ENCODE measurements at places on chromosomes 11 and 22. TPM values are rescaled to one million over a fixed set of nuclear protein-coding genes. Genes with fewer than 3 reads are reported as not detected.

GRCh38 chr11:77470971-77471370 is 2.9 kb downstream of the PAK1 start:
- no peak overlapping the region for H3K27ac ChIP-seq
- H3K4me3 ChIP-seq, result no peak overlapping the region
- H3K36me3 ChIP-seq, result no peaks in the 10 kb centered on the region

DNA sequence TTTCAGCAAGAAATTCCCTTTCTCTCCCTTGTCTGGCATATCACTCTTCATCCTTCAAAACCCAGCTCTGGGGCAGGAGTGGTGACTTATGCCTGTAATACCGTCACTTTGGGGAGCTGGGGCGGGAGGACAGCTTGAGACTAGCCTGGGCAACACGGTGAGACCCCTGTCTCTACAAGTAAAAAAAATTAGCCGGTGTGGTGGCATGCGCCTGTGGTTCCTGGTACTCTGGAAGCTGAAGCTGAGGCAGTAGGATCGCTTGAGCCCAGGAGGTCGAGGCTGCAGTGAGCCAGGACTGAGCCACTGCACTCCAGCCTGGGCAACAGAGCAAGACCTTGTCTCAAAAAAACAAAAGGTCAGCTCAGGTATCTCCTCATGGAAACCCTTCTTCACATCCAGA is 1.4 kb upstream of the RCE1 start:
- peaks cover 4% of the 10 kb centered on the region for H3K36me3 ChIP-seq
- H3K4me3 ChIP-seq, result peak overlapping the region; percentile 99
- no peaks in the 10 kb centered on the region for H3K27me3 ChIP-seq

DNA sequence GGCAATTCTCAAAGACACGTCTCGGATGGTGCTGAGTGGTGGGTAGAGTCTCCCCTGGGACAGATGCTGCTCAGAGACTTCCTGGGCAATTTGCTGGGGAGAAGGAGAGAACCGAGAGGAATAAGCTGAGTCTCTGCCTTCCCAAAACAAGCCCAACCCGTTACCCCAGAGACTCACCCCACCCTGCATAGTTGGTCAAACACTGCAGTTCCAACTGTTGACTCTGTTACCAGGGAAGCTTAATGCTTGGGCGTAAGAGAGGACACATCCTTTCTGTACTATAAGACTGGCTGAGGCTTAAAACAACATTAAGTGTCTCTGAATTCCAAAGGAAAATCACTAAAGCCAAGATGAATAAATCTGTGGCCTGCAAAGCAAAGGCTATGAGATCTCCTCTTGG is 68.1 kb downstream of the CCDC81 start:
- H3K4me1 ChIP-seq, result no peaks in the 10 kb centered on the region
- peaks cover 64% of the 10 kb centered on the region for H3K36me3 ChIP-seq
- no peaks in the 10 kb centered on the region for H3K27me3 ChIP-seq
- H3K4me3 ChIP-seq, result no peak overlapping the region
- H3K27ac ChIP-seq, result no peak overlapping the region
- DNase-seq, result no peak

The RHOD gene
- 20.9 TPM for polyA plus RNA-seq

GRCh38 chr22:43731988-43732387 is 80.1 kb downstream of the EFCAB6 start:
- DNase-seq, result no peak
- H3K27ac ChIP-seq, result no peak overlapping the region
- H3K27me3 ChIP-seq, result no peaks in the 10 kb centered on the region
- no peak overlapping the region for H3K4me3 ChIP-seq
- no peaks in the 10 kb centered on the region for H3K4me1 ChIP-seq
- no peaks in the 10 kb centered on the region for H3K36me3 ChIP-seq

DNA sequence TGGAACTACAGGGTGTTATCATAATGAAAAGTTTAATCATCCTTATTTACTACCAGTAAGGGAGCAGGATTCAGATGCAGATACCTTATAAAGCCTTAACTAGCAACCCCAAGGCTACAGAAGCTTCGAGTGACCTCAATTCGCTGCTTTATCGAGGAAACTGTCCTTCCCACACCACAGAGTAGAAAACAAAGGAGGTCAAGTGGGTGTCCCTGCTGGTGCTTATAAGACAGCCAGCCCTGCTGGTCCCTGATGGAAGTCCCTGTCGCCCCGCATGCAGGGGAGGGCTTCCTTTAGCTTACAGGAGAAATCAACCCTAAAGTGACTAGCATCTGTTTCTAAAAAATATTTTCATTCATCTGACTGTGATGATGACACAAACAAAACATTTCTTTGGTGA is 7.3 kb downstream of the MN1 start:
- no peak overlapping the region for H3K4me3 ChIP-seq
- peak overlapping the region; percentile 94 for H3K27ac ChIP-seq
- H3K36me3 ChIP-seq, result no peaks in the 10 kb centered on the region

DNA sequence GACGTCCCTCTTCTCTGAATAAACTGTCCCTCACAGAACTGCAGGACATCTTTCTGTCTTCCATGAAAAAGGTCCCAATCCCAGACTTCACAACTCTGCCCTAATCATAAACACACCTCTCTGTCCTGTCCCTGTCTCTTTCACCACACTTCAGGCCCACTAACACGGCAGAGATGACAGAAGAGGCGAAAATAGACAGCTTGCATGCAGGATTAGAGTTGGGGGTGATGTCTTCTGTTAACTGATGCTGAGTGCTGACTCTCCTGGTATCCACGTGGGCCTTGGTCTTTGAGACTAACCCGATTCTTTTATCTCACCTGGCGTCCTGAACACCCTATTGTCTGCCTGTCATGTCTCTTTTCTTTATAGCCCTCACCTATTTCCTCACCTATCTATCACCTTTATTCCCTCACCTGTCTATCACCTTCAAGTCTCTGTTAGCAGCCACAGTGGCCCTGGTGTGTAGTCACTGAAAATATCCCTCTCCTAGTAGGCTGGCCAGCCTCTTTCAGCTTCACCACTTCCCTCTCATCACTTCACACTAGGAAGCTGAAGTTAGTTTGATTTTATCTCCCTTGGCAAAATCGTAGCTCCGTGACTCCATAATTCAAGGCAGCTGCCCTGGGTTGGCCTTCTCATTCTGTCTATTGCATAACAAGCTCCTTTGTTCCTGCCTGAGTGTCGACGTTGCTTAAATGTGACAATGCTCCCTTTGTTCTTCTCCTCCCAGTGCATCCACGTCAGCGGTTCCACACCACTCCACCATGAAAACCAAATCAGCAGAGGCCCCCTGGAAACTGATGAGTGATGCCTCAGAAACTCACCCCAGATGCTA is 30.6 kb upstream of the DRD2 start:
- H3K27ac ChIP-seq, result no peak overlapping the region
- H3K4me3 ChIP-seq, result no peak overlapping the region

The CHRDL2 gene
- 0.61 TPM for polyA plus RNA-seq

DNA sequence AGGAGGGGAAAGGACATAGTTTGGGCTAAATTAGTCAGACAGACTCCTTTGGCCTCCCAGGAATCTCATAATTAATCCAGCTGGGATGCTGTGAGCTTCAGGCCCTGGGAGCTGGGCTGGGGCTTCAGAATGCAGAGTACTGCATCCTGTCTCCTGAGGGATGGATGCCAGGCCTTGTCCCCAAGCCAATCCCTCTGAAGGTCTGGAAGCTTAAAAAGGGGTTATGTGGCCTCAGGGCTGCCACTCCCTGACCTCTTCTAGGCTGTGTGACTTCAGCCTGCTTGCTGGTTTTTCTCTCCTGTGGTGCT is 6.9 kb upstream of the LRRC32 start:
- no peak overlapping the region for H3K4me3 ChIP-seq
- no peaks in the 10 kb centered on the region for H3K36me3 ChIP-seq
- H3K27ac ChIP-seq, result no peak overlapping the region
- no peaks in the 10 kb centered on the region for H3K4me1 ChIP-seq
- no peaks in the 10 kb centered on the region for H3K27me3 ChIP-seq
- no peak for DNase-seq

The CATSPERZ gene
- polyA plus RNA-seq, result not detected

The C22orf31 gene
- not detected for polyA plus RNA-seq

The CDC45 gene
- polyA plus RNA-seq, result 0.77 TPM

The SCN3B gene
- 42.1 TPM for polyA plus RNA-seq

The LDHAL6A gene
- 0.03 TPM for polyA plus RNA-seq

DNA sequence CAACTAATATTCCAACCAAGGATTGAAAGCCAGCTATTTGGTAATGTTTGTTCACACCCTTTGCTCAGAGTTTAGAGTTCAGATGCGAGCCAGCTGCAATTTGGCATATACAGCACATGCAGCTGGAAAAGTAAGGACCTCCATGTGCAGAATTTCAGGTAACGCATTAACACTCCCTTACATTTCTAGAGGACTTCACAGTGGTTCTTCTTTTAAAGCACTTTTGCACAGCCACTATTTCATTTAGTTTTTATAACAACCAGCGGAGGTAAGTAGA is 3.4 kb downstream of the POU2AF3 start:
- no peak overlapping the region for H3K27ac ChIP-seq
- no peaks in the 10 kb centered on the region for H3K36me3 ChIP-seq
- peaks cover 3% of the 10 kb centered on the region for H3K4me1 ChIP-seq
- H3K4me3 ChIP-seq, result no peak overlapping the region

The CCDC73 gene
- polyA plus RNA-seq, result not detected

DNA sequence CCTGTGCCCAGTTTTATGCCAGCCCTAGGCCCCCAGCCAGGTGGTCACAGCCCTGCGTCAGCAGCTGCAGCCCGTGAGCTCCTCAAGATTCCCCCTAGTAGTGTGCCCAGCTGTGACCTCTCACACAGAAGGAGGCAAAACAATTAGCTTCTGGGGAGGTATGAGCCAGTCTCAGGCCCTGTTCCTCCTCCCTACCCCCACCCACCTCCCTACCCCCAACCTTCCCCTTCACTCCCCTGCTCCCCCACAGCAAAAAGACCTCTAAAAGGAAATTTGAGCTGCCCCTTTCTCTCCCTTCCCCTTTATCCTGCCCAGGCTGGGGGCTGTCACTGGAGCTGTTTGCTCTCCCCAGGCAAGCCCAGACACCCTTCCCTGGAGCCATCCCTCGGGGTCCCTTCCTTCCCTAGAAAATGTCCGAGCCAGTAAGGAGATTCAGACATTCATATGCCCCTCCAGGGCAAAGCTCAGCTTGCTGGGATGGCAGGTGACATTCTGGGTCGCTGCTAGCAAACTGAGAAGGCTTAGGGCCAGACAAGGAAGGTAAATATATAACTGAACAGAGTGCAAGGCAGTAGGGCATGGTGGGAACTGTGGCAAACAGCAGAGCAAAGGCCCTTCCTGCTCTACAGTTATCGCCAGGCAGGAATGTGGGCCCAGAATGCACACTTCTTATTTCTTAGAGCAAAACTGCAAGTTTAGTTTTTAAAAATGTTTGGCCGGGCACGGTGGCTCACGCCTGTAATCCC is 300.2 kb downstream of the MN1 start:
- H3K27ac ChIP-seq, result peak overlapping the region; percentile 78
- H3K36me3 ChIP-seq, result no peaks in the 10 kb centered on the region
- H3K4me1 ChIP-seq, result peaks cover 32% of the 10 kb centered on the region
- H3K27me3 ChIP-seq, result no peaks in the 10 kb centered on the region
- DNase-seq, result peak; percentile 78

- no peak overlapping the region for H3K27ac ChIP-seq
- H3K36me3 ChIP-seq, result no peaks in the 10 kb centered on the region
- H3K4me1 ChIP-seq, result no peaks in the 10 kb centered on the region
- H3K27me3 ChIP-seq, result no peaks in the 10 kb centered on the region
- DNase-seq, result peak; percentile 68
Observed at GRCh38 chr11:130555251-130555841, 106.9 kb downstream of the ADAMTS15 start.

DNA sequence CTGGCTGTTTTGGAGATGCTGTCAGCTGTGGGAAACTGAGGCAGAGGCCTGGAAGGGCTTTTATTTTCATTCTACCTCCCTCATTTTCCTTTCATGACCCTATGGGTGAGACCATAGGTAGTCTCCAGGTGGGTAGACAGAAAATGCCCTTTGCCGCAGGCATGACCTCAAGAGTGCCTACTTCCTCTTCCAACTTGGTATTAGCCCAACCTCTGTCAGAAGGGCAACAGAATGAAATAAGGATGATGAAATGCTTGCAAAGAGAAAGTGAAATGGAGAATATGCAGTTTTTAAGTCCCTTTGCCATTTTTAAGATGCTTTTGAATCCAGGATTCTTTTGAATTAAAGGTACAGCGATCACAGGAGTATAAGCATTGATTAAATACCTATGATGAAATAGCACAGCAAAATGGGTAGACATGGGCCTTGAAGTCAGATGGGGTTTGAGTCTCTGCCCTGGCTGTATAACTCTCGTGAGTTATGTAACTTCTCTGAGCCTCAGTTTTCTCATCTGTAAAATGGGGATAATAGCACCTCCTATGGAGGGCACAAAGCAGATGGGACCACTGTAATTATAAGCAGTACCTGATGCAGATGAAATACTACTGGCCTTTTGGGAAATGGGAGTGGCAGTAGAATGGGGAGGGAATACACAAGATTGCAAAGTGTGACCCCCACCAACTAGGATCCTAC is 3.7 kb downstream of the ASPHD2 start:
- no peak overlapping the region for H3K27ac ChIP-seq
- no peak overlapping the region for H3K4me3 ChIP-seq
- H3K27me3 ChIP-seq, result peaks cover 35% of the 10 kb centered on the region

The BEST1 gene
- 1.5 TPM for polyA plus RNA-seq
